WTC11 (cell line): ENCODE measurements at places on chromosomes 1 and 21.

GRCh38 chr1:98839840-98840239 is 164.8 kb downstream of the PLPPR5 start:
- H3K27me3 ChIP-seq = no peaks in the 10 kb centered on the region; the same call in 1 of the 2 replicates
- H3K4me3 ChIP-seq = no peak overlapping the region
- no peaks in the 10 kb centered on the region for H3K4me1 ChIP-seq
- DNase-seq = no peak
- no peak overlapping the region for H3K27ac ChIP-seq

DNA sequence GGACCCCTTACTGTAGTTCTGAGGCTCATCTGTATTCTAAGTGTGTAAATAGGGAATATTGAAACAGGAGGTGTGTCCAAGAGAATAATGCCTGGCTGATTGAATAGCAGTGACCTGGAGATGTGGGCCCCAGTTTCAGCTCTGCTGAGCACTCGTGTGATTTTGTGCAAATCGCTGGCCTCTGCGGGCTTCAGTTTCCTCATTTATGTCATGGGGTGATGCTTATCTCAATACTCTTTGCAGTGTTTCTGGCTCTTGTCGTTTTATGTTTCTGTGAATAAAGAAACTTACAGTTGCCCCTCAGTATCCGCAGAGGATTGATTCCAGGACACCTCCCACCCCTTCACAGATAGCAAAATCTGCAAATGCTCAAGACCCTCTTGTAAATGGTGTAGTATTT is 5.0 kb downstream of the COG2 start:
- no peak overlapping the region for H3K4me3 ChIP-seq
- no peak for DNase-seq
- H3K36me3 ChIP-seq = peaks cover 18% of the 10 kb centered on the region
- H3K27ac ChIP-seq = no peak overlapping the region
- H3K27me3 ChIP-seq = no peaks in the 10 kb centered on the region; the same call in 1 of the 2 replicates

GRCh38 chr1:21251773-21252471 is 38.3 kb downstream of the ECE1 start:
- no peak overlapping the region for H3K4me3 ChIP-seq
- no peaks in the 10 kb centered on the region for H3K27me3 ChIP-seq
- 0 out of 2 replicates have a peak, but pooled peaks cover 2% of the 10 kb centered on the region for H3K36me3 ChIP-seq
- DNase-seq = no peak
- no peaks in the 10 kb centered on the region for H3K4me1 ChIP-seq
- H3K27ac ChIP-seq = no peak overlapping the region; the same call in 1 of the 2 replicates

GRCh38 chr21:40733024-40733397 is 113.9 kb downstream of the DSCAM start:
- H3K27me3 ChIP-seq = no peaks in the 10 kb centered on the region
- no peaks in the 10 kb centered on the region for H3K36me3 ChIP-seq
- H3K4me3 ChIP-seq = no peak overlapping the region
- no peaks in the 10 kb centered on the region for H3K4me1 ChIP-seq
- no peak for DNase-seq
